Activated CD4-positive, alpha-beta T cell treated with anti-CD3 and anti-CD28 coated beads, Interleukin-2, amount 50 U/mL, for 48 hours (primary cell): ENCODE measurements at places on chromosomes 1 and 21.

DNA sequence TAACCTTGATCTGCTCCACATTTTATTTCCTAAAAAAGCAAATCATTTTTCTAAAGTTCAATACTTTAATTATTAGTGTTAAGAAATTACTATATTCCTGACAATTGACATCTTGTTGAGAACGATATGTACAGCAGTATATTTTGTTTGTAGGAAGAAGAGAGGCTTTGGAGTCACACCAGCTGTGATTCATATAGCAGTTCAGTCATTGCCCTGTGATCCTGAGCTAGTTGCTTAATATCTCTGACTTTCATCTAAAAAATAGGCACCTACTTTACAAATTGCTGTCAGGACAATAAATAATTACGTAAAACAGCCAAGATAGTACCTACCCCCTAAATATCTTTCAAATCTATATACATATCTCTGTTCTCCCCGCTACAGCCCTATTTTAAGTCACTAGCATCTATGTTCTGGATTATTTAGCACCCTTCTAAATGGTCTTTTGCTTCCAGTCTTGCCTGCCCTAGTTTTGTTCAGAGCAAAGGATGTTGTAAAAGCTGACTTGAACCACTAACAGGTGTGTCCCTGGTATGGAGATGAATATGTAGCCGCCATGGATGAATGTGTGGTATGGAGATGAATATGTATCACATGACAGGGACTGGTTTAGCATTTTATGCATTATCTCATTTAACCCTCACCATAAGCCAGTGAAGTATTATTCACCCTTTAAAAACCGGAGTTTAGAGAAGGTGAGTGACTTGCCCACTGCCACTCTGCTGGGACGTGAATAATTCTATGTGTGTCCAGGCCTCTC, 42.2 kb downstream of the RNF220 start:
- DNase-seq: no peak

DNA sequence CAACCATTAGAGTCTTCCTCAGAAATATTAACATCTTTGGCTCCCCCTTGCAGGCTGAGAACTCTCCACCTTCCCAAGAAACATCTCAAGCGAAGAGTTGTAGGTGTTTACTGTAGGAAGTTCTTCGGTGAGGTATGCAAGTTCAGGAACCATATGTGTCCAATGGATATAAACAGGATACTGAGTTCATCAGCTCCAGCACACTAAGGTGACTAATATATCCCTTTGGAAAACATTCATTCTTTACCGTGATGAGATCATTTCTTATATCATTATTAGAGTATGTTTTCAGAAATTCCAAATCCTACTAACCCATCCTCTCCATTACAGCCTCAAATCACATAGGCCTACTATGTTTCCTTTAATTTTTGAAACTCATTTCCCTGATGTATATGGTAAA, 37.3 kb upstream of the PRMT6 start:
- no peak for DNase-seq

DNA sequence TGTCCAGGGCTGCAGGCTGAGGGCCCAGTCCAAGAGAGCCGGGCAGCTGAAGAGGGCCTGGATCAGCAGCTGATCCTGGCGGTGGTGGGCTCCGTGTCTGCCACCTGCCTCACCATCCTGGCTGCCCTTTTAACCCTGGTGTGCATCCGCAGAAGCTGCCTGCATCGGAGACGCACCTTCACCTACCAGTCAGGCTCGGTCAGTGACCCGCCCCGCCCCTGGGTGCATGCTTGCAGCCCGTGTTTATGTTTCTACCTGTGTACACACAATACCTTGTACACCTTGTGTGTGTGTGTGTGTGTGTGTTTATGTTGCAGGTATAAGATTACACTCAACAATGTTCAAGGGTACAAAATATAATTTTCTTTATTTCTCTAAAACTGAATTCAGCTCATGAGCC, 13.0 kb downstream of the TIE1 start:
- DNase-seq: no peak

- DNase-seq: no peak
Observed at GRCh38 chr1:100989306-100990077, 36.1 kb downstream of the DPH5 start.

- DNase-seq: no peak
Observed at GRCh38 chr1:205250699-205251098, 23.0 kb downstream of the TMCC2 start.

GRCh38 chr1:32925403-32926162, 24.4 kb upstream of the TMEM54 start:
- DNase-seq: no peak

- DNase-seq: no peak
Observed at GRCh38 chr1:52727956-52728656, 1.9 kb downstream of the ZYG11B start.

DNA sequence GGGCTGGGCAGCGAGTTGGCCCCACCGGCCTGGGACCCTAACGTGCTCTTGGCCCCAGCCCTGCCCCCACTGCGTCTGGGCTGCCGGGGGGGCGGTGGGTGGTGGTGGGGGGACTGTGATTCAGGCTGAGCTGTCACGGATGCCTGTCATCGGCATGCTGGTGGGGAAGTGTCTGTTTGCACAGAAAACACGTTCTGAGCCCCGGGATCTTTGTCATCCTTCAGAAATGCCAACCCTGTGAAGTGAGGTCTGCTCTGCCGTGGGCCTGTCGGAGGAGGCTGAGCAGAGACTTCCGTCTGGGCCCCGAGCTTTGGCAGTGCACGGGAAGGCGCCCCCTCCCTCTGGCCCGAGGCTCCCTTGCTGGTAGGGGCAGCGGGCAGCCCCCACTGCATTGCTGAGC, 24.3 kb upstream of the PLCH2 start:
- DNase-seq: no peak

- no peak for DNase-seq
Observed at GRCh38 chr1:223258751-223259198, 105.2 kb downstream of the SUSD4 start.

DNA sequence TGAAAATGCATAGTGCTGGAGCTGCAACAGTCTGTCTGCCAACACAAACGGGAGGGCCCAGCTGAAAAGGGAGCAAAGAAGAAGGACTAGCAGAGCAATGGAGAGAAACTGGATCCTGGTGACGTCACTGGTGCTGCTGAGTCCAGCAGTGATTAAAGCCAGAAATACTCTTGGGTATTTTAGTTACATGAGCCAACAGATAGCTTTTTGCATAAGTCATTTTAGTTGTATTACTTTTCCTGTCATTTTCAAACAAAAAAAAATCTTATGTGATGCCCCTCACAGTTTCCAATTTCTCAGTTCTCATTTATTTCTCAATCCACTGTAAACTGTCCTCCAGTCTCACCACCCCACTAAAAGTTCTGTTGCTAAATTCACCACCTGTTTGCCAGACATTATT, 38.7 kb upstream of the NEK7 start:
- no peak for DNase-seq

DNA sequence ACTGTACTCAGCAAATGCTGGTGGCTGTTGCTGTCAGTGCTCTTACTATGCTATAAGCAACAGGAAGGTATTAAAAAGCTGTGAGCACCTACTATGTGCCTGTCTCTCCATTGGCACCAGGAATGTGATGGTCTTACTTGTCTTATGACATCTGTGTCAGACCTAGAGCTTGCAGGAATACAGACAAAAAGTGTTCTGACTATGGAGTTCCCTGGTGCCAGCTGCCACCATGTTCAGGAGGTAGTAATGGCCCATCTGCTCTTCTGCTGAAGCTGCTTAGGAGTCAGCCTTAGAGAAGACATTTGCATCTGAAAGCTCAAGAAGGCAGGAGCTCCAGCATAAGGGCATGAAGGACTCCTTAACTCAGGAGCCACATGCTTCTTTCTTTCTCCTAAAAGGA, 52.3 kb downstream of the MAB21L3 start:
- DNase-seq: no peak

- DNase-seq: no peak
Observed at GRCh38 chr1:178953538-178954324, 72.0 kb upstream of the FAM20B start.

DNA sequence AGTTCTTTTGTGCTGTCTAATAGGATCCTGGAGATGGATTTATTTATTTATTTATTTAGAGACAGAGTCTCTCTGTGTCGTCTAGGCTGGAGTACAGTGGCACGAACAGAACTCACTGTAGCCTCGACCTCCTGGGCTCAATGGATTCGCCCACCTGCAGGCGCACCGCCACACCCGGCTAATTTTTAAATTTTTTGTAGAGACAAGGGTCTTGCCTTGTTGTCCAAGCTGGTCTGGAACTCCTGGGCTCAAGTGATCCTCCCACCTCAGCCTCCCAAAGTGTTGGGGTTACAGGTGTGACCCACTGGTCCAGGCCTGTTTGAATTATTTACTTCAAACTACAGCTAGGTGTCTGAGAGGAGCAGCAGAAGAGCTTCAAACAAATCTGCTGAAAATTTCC, 9.6 kb upstream of the SPEN start:
- DNase-seq: no peak

DNA sequence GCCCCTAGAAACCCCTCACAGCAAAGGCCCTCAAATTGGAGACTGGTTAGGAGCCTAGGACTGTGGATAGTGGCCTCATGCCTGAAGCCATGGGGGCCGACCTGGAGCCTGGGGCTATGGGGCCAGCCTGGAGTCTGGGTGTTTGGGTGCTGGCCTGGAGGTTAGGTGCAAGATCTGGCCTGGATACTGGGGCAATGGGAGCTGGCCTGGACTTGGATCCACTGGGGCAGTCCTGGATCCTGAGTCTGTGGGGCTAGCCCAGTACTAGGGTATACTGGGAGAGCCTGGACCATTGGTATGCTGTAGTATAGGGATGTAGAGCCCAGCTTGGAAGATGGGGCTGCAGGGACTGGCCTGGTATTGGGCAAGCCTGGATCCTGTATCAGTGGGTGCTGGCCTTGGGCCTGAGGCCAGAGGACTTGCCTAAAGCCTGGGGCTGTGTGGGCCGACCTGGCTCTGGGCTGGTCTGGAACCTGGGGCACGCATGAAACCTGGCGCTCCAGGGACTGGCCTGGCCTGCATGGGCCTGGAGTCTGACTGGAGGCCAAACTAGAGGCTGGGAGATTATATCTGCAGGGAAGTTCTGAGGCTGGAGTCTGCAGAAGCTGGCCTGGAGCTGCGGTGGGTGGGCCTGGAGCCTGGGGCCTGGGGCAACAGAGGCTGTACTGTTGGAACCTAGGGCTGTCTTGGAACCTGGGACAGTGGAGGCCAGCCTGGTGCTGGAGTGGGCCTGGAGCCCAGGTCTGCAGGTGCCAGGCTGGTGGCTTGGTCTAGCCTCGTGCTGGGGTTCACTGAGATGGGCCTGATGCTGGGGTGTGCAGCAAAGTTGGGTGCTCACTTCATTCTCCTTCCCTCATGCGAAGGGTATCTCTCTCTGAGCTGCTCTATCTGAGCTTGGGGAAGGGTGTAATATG, 12.6 kb upstream of the DENND1B start:
- no peak for DNase-seq

DNA sequence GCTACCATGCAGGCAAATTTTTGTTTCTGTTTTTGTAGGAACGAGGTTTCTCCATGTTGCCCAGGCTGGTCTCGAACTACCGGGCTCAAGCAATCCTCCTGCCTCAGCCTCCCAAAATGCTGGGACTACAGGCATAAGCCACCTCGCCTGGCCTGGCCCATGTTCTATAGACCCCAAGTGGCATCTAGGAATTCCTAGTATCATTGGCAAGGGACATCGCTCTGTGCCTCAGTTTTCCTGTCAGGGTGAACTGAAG, 14.5 kb downstream of the NES start:
- no peak for DNase-seq

DNA sequence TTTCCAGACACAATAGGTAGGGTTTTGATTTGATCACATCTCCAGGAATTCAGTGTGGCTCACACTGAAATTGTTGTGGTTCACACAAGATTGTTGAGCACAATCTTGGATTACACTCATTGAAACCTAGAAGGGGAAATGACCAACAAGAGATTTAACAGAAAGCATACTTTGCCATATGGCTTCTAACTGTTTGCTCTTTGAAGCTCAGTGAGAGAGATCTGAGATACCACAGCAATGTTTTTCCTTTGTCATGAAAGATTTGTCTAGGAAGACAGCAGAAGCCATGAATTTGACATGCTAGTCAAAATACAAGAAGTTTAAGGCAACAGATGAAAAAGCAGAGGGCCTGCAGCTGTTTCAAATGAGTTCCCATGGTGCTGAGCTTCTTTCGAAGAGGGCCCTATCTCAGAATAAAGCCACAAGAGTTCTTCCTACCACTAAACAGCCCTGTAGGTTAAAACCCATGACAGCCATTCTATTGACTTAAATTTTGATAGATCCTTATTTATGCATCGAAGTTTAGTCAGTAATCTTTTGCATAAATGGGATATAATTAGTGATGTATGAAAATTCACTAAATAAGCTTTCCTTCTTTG, 650.4 kb downstream of the LTN1 start:
- DNase-seq: no peak

DNA sequence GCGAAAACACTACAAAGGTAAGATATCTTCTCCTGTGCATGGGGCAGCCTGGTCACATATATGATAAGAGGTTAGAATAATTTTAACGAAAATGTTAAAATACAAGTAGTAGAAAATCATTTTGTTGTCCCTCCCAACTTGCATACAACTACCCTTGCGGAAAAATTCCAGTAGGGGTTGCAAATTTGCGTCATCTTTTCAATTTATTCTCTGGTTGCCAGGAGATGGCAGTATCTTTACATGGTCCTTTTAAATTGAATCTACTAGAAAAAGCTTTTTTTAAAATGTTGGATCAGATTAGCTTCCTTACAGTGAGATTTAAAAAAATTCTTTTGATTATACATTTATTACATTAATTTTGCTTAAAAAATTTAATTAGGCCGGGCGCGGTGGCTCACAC, 10.9 kb downstream of the S100PBP start:
- no peak for DNase-seq

DNA sequence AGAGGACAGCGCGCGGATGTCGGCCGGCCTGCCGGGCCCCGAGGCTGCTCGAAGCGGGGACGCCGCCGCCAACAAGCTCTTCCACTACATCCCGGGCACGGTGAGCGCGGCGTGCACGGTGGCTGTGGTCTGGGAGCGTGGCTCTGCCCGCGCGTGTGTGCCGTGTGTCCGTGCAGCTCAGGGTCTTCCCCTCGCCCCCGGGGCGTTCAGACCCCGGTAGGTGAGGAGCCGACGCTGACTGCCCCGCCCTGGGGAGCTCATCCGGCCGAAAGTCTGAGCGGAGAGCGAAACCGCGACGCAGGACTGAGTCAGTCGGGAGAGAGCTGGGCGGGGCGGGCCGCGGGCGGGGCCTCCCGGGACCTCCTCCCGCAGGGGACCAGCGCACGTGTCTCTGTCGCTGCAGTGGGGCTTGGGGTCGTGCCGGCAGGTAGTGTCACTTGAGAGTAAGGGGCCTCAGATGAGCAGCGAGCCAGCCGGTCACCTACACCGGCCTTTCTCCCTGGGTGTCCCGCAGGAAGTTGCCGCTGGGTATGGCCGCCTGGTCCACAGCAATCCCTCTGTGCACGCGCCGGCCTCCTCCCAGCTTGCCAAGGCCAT, 520 bp downstream of the PLEKHN1 start:
- peak; percentile 91 for DNase-seq

GRCh38 chr1:64295561-64295960, 92.1 kb downstream of the UBE2U start:
- DNase-seq: no peak

DNA sequence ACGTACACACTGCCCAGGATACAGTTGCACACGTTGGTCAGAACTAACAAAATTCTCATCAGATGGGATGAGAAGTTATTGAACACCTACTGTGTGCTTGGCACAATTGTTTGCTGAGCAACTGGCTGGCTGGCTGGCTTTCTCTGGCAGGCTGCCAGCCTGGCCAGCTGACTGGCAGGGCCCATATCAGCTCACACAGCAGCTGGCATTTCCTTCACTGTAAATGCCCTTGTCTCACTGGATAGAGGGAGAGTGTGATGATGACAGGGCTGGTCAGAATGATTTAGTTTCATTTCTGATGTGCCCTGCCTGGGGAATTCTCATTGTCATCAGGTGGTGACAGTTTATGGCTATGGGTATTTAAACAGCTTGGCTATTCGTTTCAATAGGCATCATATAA, 15.8 kb downstream of the CAMK2N1 start:
- no peak for DNase-seq
